ENCODE measurements at places on chromosomes 4 and X. TPM values are rescaled to one million over a fixed set of nuclear protein-coding genes. Genes with fewer than 3 reads are reported as not detected.

The TRAM1L1 gene
- total RNA-seq = 0.92 TPM

DNA sequence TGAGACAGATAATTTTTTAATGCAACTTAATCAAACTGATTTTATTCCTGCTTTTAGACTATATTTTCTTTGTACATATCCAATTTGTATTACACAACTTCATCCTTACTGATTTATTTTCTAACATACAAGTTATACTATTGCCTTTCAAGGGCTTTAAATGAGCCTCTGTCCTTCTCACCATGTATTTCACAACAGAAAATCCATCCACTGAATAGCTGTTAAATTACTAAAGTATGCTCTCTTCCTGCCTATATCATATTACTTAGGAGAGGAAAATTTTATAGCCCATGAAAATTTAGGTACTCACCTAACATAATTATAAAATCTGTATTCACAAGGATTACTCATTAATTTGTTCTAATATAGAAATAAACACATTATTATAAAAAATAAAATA lies 528.6 kb downstream of the ANKRD50 start:
- DNase-seq = no peak

DNA sequence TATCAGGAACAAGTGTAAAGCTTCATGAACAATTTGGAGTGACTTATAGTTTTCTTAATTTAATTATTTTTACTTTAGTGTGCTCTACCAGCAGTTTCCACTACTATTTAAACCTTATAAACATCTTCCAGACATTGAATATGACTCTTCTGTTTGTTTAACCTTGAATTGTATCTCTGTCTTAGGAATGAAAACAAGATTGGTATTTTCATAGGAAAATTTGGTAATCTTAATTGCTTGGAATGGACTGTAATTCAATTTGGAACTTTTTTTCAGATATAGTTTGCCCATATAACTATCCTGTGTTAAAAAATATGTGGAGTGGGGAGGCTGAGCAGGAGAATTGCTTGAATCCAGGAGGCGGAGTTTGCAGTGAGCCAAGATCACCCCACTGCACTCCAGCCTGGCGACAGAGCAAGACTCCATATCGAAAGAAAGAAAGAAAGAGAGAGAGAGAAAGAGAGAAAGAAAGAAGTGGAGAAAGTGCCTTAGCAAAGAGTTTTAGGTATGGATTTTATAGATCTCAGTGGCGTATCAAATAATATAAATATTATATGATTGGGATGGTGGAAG lies 242.4 kb downstream of the BMPR1B start:
- no peak for DNase-seq

- no peak for DNase-seq
These were observed 17.2 kb downstream of the GPR174 start for GRCh38 chrX:79161655-79162054.

- no peak for DNase-seq
These were observed 105.3 kb upstream of the IGSF1 start for GRCh38 chrX:131394384-131394783.

The ZFP92 gene
- 0.34 TPM for total RNA-seq

The CD99L2 gene
- 82.6 TPM for total RNA-seq

DNA sequence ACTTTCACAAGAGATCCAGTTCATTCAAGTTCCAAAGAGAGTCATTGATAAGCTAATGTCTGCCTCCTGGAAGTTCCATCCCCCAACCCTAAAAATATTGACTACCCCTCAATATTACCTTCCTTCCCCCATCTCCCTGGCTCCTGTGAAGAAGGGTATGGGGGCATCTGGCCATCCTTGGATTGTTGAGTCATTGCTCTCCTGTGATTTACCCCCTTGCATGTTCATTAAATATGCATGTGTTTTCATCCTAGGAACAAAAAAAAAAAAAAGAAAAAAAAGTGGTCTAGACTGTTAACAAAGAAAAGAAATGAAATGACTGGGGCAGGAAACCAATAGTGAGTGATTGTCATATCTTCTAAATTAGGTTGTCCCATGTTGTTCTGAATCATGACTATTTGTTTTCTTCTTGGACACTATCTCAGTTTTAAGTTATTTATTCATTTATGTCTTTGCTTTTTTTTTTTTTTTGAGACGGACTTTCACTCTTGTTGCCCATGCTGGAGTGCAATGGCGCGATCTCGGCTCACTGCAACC lies 51.9 kb upstream of the HUWE1 start:
- no peak for DNase-seq

GRCh38 chrX:70331161-70331560 lies 41.3 kb downstream of the KIF4A start:
- DNase-seq = no peak

The TEX13D gene
- not detected for total RNA-seq

- peak; percentile 15 for DNase-seq
These were observed 1.1 kb upstream of the FGF16 start for GRCh38 chrX:77446029-77446585.

DNA sequence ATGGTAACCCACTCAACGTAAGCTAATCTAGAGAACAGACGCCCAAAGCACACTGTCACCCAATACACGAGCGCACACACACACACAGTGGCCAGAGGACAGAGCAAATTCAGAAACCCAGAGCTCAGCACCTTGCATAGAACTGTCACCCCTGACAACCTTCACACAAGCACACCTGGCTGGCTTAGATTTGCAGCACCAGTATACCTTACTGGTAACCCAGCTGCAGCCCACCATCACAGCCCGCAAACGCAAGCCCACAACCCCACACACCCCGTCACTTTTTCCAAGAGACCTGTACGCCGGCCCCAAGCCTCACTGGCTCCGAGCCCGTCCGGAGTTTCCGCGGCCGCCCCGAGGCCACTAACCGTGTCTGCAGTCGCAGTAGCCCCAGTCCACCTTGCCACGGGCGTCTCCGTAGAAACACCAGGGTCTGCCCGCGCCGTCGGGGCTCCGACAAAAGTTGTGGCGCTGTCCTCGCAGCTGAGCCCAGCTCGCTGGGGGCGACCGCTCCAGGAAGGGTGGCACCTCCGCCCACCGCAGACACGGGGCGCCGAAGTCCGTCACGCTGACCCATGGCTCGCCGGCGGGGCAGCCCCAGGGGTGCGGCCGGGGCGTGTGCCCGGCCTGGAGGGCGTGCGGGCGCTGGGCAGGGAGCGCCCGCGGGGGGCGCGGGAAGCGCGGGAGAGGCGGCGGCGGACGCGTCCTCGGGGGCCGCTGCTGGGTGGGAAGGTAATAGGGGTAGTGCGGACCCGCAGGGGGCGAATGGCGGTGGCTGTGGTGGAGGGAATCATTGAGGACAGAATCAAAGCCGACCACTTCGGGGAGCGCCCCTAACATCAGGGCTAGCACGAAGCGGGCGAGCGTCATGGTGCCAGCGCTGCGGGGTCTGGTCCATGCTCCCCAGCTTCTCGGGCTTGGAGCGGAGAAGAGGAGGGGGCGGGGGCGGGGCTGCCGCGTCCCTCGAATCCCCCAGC lies 664 bp downstream of the PRSS12 start:
- DNase-seq = no peak

GRCh38 chrX:116009861-116010710 lies 160.5 kb upstream of the AGTR2 start:
- DNase-seq = peak; percentile 7

- DNase-seq = no peak
These were observed 440.2 kb downstream of the INPP4B start for GRCh38 chr4:142405695-142406498.

- DNase-seq = no peak
These were observed 14.2 kb downstream of the SORBS2 start for GRCh38 chr4:185797596-185798338.

GRCh38 chr4:114320126-114320525 lies 278.5 kb upstream of the UGT8 start:
- no peak for DNase-seq

The MAGED4B gene
- total RNA-seq = 0.76 TPM

The SPANXN3 gene
- not detected for total RNA-seq

- no peak for DNase-seq
These were observed 203.7 kb upstream of the EMCN start for GRCh38 chr4:100721490-100721889.

DNA sequence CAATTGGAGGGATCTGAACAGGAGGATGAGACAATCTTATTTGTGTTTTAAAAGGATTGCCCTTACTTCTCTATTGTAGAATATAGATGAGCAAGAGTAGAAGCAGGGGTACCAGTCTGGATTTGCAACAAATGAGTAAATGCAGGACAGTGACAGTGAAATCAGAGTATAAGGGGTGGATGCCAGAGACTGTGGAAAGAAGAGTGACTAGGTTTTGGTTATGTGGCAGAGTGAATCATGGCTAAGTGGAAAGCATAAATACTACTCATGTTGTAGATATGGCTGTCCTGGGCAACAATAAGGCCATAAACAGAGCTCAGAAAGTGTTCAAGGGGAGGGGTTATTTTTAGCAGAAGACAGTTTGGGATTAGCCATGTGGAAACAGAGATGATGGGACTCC lies 6.0 kb upstream of the VSIG4 start:
- no peak for DNase-seq

The CLCN5 gene
- 0.83 TPM for total RNA-seq

DNA sequence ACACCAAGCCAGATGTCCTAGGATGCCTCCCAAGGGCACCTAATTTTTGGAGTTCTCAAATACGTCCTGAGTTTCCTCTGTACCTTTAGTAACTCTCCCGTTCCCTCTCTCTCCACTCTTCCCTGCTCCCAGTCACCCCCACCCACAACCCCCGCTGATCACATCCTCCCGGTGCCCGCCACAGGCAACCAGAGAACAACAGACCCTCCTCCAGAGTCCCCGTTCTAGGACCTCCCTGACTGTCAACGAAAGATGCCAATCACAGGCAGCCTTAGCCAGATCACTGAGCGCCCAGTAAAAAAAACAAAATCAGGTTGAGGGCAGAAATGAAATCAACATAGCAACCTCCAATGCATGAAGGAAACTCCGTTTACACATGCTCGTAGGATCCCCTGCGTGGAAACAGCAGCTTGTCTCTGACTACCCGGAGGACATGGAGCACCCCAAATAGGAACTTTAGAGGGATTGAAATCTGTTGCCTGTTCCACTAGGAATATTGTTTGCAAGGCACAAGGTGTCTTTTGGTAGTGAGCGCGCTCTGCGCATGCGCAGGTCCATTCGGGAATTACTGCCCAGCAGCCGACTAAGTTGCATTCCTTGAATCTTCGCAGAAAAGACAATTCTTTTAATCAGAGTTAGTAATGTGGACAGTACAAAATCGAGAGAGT lies at the start of gene GABRB1:
TSS of gene GABRB1 (plus strand) at position 557 of the 668 bp plus-strand sequence.
- peak; percentile 58 for DNase-seq

DNA sequence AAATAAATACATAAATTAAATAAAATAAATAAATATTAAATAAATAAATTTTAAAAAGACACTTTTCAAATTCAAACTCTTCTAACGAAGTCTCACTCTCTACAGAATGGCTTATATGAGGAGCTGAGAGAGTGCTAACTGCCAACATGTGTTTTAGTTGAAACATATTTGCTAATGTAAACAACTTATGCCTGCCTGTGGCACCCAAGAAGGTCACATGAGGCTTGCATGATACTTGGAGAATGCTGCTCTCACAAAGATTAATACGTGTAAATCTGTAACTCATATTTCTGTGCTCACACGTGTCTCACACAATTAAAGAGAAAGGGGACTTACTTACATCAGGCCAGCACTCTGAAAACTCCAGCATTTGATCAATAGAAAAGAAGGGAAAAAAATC lies 43.2 kb upstream of the PITX2 start:
- DNase-seq = no peak

The PPP4R3C gene
- total RNA-seq = not detected

The TBC1D14 gene
- 34.6 TPM for total RNA-seq

- DNase-seq = no peak
These were observed 290.0 kb upstream of the DIAPH2 start for GRCh38 chrX:96394598-96394997.

DNA sequence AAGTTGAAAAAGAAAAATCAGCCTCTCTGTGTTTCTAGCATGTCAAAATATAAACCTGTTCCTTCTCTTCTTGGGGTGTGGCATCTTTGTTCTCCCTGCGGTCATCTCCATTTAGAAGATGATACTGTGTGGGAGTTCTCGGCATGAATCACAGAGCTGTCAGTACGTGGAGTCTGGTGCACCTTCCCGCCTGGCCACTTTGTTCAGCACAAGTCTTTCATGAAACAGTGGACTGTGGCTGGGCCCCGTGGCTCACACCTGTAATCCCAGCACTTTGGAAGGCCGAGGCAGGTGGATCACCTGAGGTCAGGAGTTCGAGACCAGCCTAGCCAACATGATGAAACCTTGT lies 166.5 kb downstream of the MAML3 start:
- no peak for DNase-seq
